ENCODE measurements at places on chromosomes 3 and 15.

GRCh38 chr3:117844676-117845075 is 1135.1 kb downstream of the TUSC7 start:
- no peak for DNase-seq

DNA sequence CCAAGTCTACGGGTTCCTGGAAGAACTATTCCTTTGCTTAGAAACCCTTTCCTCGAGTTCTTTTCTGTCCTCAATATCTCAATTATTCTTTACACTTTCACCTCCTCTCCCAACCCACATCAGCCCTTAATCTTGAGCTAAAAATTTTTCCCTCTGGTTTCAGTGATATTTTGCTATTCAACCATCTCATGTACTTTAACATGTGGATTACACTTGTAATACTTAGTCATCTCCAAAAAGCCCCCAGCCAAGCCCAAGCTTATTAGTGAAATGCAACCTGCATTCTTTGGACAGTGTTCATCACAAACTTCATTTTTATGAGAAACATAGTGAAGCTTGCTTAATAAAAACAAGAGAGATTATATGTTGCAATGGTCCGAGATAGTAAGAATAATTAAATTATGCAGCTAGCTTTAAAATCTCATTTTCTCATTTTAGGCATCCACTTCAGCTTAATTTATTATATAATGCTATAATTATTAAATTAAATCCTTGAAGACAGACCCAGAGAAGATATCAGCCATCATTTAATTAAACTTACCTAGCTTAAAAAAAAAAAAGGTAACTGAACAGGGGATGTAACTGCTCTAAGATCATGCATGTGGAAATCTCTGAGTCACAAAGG is 534.5 kb upstream of the TBL1XR1 start:
- no peak for DNase-seq

GRCh38 chr3:124453189-124453588 is 277.1 kb upstream of the UMPS start:
- DNase-seq, result no peak

DNA sequence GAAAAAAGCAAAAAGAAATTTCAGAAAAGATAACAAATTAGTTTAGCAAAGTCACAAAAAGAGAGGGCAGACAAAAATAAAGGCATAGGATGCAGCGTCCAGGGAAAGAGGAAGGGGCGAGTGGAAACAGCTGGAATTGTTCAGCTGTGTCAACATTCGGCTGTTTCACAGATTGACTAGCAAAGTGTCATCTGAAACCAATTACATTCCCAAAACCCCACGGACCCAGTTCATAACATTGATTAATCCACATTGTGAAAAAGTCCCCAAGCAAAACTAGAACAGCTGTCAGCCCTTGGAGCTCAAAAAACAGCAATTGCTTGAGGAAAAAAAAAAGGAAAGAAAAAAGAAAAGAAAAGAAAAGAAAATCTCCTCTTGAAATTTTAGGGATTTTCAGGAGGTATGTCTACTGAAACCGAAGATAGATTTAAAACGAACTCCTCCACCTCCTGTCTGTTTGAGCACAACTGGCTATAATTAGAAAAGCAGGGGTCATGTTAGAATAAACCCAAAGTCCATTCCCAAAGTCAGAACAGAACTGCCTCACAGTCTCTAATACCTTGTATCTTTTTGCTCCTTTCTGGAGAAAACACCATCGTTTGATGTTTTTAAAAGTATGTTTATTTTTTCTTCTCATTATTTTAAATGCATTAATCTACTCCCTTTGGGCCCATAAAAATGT is 159.6 kb downstream of the RORA start:
- no peak for DNase-seq

- DNase-seq, result no peak
Measured at GRCh38 chr3:159795042-159795441, 193.6 kb upstream of the IL12A start.
